ENCODE measurements at places on chromosomes 12 and 14. TPM values are rescaled to one million over a fixed set of nuclear protein-coding genes. Genes with fewer than 3 reads are reported as not detected.

Gene DNAJC22
- total RNA-seq: not detected

Gene GPR162
- 7.0 TPM for total RNA-seq

Gene LDHB
- total RNA-seq: 900 TPM

Gene PNP
- total RNA-seq: 69.1 TPM
